ENCODE measurements at places on chromosomes 13 and 19.

DNA sequence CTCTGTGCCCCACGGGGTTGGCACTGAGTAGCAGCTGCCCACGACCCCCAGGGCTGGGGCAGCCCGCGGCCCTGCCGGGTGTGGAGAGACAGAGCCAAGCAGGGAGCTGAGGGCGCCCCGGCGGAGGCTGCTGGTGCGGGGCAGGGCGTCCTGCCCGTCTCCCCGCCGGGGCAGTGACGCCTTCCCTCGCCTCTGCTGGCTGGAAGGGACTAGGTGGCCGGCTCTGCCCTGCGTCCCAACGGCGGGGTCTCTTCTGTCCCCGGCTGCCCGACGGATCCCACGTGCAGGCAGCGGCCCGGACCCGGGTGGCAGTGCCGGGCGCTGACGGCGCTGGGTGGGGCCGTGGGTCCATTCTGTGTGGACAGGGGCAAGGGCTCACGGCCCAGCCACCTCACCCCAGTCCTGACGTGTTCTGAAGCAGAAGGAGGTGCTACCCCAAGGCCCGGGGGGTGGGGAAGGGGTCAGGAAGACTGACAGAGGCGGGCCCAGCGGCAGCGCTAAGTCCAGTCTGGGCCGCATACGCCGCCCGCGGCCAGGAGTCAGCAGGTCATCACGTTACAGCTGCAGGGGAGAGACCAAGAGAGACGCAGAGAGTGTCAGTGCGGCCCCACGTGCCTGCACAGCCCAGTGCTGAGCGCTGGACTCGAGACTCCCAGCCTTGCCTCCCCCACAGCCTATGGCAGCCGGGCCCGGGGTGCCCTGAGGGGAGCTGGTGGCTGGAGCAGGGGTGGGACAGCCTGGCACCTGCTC, 15.1 kb upstream of the PLPP2 start:
- DNase-seq: no peak

GRCh38 chr19:49573009-49573408, 7.3 kb downstream of the NOSIP start:
- DNase-seq: no peak

DNA sequence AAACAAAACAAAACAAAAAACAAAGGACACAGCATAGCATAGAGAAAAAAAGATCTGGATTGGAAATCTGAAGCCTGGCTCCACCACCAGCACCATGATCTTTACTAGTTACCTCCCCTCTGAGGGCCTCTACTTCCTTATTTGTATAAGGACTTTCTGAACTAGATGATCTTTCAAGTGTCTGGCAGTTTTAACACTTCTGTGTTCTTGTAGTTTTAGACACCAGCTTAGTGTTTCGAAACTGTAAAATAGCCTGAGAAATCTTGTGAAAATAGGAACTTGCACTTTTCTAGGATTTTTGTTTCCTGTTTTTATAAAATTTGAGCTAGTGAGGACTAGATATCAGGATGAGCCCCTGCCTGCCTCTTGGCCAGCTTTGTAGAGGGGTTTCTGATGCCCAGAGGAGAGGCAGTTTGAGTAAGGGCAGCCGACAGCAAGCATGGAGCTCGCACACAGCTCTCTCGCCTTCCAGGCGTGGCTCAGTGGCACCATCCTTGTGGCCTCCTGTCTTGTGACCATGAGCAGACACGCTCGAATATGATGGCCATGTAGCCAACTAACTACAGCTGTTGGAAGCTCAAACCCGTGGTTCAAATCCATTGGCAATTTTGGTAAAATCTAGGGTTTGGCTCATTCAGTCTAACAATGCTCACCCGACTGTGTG, 319.0 kb downstream of the KCNRG start:
- DNase-seq: no peak

DNA sequence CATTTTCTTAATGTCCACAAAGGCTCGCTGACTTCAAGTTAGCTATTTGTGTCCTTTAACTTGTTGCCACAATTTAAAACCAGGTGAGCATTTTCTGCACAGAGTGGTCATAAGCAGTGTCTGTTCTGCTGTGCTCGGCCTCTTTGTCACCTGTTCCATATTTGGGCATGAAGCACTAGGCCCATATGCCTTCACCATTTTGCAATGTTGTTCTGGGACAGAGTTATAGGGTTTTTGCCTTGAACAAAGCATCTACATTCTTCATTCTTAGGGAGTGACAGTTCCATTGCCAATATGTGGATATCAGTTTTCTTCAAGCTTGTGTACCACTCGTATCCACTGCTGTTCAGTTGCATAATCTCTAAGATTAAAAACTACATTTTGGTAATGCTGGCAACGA, 56.1 kb downstream of the LRCH1 start:
- no peak for DNase-seq

- DNase-seq: no peak
These were observed 35.8 kb downstream of the GGACT start for GRCh38 chr13:100552755-100553154.

DNA sequence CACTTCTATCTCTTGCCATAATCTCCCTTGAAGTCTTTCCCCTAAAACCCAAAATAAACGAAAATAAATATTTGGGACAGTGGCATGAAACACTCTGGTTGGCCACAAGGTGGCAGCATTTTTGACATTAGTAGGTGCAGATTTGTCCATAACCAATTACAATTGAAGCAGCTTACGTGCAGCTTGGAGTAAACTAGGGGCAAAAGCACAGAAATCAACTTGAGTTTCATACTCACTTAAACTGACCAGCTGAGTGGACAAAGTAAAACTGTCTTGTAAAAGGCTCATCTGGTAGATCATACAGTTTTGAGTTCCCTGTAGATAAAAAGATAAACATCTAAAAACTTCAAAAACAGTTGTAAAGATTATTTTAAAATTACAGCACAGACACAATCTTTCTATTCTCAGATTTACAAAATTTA, 18.8 kb downstream of the PDCD5 start:
- no peak for DNase-seq

DNA sequence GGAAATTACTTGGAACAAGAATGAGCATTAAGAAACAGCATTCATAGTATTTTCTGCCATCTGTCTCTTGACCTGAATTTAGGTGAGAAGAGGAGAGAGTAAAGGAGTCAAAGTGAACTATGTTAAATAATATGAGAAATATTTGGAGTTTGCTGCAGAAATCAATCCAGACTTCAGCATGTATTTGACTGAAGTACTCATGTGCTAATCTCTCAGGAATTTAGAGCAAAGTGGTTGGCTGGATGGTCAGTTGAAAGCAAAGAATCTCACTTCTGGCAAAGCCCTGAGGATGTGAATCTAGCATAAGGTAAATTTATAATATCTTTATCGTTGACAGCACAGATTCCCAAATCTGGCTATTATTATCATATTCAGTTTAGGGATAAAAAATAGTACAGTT, 394.3 kb downstream of the PCDH17 start:
- no peak for DNase-seq

DNA sequence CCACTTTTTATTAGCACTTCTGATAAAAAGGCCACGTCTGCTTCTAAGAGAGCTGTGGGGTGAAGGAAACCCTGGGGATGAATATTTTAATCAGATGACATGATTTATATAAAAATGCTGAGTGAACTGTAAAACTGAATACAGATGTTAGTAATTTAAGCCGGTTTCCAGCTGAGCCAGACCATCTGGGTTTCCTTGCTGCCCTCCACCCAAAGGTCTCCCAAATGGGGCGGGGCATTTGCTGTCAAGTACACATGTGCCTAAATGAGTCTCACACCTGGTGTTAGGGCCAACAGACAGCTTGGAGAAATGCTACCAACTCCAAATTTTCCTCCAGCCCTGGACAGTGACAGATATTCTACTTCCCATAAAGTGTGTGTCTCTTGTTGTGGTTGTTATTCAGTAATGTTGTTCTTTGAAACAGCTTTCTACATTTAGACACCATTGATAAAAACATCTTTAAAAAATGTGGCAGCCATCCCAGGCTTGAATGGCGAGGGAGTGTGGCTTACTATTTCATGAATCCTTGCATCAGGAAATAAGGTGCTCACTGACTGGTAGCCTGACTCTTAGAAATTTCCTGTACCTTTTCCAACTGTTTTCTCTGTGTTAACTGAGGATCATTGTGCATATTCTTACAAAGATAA, 350.4 kb downstream of the MTUS2 start:
- no peak for DNase-seq

- DNase-seq: no peak
These were observed 11.8 kb downstream of the USPL1 start for GRCh38 chr13:30629527-30629926.

- DNase-seq: no peak
These were observed 26.2 kb downstream of the INSR start for GRCh38 chr19:7267792-7268704.

- no peak for DNase-seq
These were observed 16.7 kb downstream of the VWA8 start for GRCh38 chr13:41944229-41944628.

DNA sequence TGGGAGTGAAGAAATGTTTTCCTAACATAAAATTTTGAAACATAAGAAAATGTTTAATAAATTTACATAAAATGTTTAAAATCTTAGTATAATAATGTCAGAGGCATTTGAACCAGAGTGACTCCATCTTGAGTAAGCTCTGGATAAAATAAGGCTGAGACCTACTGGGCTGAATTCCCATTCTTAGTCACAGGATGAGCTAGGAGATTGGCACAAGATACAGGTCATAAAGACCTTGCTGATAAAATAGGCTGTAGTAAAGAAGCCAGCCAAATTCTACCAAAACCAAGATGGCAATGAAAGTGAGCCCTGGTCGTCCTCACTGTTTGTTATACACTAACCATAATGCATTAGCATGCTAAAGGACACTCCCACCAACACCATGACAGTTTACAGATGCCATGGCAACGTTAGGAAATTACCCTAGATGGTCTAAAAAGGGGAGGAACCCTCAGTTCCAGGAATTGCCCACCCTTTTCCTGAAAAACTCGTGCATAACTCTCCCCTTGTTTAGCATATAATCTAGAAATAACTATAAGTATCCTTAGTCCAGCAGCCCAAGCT, 1184.0 kb downstream of the UQCRFS1 start:
- DNase-seq: no peak

GRCh38 chr13:77423296-77423695, 96.4 kb upstream of the MYCBP2 start:
- DNase-seq: no peak

DNA sequence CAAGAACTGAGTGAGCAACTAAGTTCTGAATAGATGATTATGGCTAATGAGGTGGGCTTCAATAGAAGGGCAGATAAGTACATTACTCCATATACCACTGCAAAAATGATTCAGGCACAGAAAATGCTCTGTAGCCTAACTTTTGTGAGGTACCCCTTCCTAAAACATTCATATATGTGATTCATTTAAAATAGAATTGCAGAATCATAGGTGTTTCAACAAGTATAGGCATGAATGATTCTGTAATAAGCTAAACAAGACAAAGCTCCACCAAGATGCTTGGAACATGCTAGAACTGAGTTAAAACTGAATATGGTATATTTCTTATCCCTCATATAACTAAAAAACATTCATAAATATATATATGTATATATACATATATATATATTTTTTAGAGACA, 12.1 kb downstream of the KBTBD7 start:
- DNase-seq: no peak

DNA sequence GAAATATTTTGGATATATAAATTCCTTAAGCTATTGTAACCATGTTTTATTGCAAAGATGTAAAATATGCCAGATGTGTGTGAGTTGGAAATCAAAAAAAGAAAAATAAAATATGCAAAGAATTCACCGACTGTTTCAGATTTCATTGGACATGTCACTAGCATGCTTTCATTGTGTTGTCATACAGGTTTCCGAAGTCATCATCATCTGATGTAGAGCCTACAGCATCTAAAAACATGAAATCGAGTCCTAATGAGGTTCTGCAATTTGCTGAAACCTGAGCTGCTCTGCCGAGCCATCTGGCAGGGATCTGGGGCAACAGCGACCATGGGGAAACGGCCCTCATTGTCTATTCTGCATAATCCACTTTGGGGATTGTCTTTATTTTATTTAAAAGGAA, 196.1 kb upstream of the MAB21L1 start:
- peak; percentile 50 for DNase-seq

GRCh38 chr13:81745391-81745790, 1404.5 kb upstream of the SPRY2 start:
- no peak for DNase-seq

DNA sequence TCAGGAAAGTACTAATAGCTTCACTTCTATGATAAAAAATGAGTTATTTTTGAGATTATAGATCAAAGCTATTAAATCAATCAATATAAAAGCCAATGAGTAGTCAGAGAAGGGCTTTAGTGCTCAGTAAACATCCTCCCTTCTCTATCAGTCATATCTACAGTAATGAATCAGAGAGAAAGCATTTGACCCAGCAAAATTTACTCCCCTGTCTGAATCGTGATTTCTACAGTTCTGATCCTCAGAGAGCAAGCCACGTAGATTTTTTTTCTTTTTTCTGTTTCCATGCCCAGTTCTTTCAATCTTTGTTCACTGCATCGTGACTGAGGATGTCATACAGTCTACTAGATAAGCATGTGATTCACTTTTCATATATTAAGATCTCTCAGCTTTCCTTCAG, 16.2 kb upstream of the MBNL2 start:
- peak; percentile 19 for DNase-seq

- DNase-seq: no peak
These were observed 4.8 kb downstream of the B3GLCT start for GRCh38 chr13:31204592-31204991.

DNA sequence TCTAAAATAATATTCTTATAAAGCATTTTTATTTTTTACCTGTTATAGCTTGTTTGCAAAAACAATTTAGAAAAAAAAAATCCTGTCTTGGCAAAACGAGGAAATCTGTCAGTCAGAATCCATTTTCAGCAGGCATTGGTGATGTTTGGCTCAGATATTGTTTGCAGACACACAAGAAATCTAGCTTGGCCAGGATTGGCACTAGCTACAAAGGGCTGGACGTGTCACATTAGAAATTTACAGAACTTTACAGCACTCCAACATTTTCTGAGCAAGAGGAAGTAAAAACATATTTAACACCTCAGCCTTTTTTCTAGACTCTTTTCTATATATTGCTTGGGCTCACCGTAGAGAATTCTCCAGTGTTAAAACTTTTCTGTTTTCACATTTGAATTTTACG, 9.9 kb downstream of the ZNF91 start:
- no peak for DNase-seq

GRCh38 chr19:29928831-29929230, 13.2 kb upstream of the URI1 start:
- DNase-seq: no peak

GRCh38 chr13:46379611-46380010, 7.4 kb downstream of the RUBCNL start:
- DNase-seq: no peak
